ENCODE measurements at places on chromosomes 3 and 15.
A peak's percentile ranks its signal among the peaks of the same experiment; 100 is the strongest.

DNA sequence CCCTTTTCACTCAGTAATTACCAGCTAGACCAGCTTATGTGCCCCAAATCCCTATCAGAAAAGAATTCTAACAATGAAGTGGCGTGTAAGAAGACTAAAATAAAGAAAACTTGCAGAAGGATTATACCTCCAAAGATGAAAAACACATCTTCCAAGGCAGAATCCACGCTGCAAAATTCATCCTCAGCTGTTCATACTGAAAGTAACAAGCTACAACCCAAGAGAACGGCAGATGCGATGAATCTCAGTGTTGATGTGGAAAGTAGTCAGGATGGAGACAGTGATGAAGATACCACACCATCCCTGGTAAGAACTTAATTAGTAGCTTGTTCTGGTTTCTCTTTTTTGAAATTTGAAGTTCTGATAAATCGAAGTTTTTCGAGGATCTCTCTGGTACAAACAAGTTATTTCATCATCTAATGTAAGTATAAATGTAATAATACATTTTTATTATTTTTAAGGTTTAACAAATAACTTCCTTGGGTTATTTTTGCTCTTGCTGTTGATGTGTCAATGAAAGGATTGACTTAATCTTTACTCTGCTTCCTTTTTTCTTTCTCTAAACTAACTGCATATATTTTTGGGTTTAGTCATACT is 1.4 kb downstream of the WDR76 start:
- no peak for DNase-seq

GRCh38 chr15:83106994-83107840 is at the start of gene TM6SF1:
TSS of gene TM6SF1 (plus strand) at chr15:83107645. CDS start at chr15:83107681, 36 bp downstream.
- peak; percentile 64 for DNase-seq

DNA sequence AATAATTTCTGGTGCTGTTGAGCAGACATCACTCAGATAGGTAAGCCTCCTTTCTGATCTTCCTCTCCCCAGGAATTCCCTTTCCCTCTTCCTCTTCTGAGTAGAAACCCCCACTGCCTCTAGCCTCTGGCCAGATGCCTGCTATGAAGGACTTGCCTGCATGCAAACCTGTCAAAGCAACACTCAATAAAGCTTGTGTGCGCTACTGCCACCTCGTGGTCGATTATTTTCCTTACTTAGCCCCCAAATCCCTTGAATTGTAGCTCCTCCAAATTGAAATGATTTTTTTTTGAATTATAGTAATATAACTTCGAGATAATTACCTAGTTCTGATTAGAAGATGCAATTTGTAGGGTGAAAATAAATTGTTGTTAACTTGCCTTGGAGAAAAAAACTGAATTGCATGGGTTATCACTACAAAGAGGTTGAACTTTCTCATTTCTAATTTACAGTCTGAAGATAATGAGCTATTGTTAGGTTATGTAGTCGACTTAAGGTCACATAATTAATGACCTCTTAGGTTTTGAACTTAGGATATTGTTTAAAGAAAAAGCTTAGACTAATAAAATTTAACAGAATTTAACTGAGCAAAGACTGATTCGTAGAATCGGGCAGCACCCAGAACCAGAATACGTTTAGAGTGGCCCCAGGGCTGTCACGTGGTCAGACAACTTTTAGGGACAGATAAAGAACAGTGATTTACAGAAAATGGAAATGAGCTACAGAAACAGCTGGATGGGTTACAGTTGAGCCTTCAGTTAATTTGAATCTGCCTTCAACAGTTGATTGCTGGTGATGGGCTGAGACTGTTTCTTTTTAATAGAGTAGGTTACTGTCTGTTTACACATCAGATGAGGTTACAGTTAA is 269.3 kb downstream of the ARPP21 start:
- no peak for DNase-seq

DNA sequence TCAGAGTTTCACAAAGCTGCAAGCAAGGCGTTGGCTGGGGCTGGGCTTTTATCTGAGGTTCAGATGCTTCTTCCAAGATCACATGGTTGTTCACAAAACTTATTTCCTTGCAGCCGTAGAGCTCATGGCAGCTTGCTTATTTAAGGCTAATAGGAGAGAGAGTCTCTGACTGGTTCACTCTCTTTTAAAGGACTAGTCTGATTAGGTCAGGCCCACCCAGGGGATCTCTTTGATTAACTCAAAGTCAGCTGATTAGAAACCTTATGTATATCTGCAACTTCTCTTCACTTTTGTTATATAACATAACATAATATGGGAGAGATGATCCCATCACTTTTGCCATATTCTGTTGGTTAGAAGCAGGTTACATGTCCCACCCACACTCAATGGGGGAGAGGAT is 99.9 kb upstream of the CCNL1 start:
- no peak for DNase-seq

DNA sequence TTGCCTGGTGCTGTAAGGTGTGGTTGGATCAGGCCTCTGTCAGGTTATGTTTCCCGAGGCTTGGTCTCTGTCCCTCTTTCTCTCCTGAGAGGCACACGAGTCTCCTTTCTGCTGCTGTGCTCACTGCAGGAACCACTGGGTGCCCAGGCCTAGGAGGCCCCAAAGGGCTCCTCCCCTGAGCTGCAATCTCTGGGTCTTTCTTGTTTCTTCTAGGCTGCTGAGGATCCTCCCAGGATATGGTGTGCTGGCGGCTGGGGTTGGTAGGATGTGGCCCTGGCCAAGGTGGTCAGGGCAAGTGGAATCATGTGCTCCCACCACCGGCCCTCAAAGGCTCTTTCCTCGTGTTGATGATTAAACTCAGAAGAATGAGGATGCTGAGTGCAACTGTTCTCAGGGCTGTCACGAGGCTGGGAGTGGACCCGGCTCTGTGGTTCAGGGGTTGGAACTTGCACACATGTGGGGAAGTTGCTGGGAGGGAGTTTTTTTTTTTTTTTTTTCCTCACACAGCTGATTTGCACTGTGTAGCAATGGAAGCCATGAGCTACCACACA is 43.6 kb upstream of the CTSH start:
- no peak for DNase-seq

GRCh38 chr15:89553632-89554031 is 21.6 kb upstream of the TICRR start:
- DNase-seq = no peak

DNA sequence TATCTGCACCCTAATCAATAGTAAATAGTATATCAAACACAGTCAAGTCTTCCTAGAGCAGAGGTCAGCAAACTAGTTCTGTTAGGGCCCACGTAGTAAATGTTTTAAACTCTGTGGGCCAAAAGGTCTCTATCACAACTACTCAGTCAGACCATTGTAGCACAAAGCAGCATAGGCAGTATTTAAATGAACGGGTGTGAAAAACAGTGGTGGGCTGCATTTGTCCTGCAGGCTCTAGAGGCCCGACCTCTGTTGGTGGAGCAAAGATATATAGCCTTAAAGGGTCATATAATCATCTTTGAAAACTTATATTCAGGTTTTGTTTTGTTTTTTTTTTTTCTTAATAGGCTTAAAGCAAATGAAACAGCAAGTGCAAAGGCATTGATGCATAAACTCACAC is 326.4 kb upstream of the TRIM42 start:
- DNase-seq = no peak

All from NCI-H1930 (cell line).